Right atrium auricular region (tissue), 2 donors: ENCODE measurements at places on chromosomes 2 and 18.

DNA sequence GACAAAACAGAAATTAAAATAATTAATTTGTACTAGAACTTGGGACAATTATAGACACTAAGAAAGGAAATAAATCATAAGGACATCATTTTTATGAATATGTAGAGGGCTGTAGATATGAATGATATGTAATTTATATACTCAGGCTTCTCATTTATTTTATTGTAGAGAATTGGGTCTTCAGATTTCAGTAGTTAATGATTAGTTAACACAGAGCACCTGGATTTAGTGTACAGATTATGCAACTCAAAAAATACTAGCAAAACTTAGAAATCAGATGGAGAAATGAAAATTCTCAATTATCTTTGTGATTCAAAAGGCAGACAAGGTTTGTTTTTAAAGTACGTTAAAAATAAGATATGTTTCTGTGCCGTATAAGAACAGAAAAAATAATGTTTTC is 1311.7 kb upstream of the SLC39A10 start:
- no peaks in the 10 kb centered on the region for H3K36me3 ChIP-seq
- H3K27ac ChIP-seq = no peak overlapping the region
- no peak for DNase-seq
- no peak overlapping the region for H3K4me3 ChIP-seq
- H3K4me1 ChIP-seq = no peaks in the 10 kb centered on the region
- H3K27me3 ChIP-seq = no peaks in the 10 kb centered on the region

DNA sequence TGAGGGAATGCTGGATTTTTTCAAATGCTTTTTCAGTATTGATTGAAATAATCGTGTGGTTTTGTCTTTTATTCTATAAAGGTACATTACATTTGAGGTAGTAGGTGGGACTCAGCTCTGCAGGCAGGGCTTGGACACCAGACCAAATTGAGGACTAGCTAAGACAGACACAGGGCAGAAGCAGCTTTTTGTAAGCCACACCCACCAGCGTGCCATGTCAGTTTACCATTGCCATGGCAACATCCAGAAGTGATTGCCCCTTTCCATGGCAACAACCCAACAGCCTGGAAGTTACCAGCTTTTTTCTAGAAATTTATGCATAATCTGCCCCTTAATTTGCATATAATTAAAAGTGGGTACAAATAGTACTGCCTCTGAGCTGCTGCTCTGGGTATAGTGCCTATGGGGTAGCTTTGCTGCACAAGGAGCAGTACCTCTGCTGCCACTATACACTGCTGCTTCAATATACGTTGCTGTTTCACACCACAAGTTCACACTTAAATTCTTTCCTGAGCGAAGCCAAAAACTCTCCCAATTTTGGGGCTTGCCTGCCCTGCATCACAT is 23.6 kb upstream of the VWA3B start:
- no peak overlapping the region for H3K27ac ChIP-seq
- H3K4me3 ChIP-seq = no peak overlapping the region

GRCh38 chr18:7568426-7568825 is 1.3 kb downstream of the PTPRM start:
- H3K36me3 ChIP-seq = no peaks in the 10 kb centered on the region
- peak overlapping the region; percentile 91 for H3K4me3 ChIP-seq
- DNase-seq = no peak

- H3K27ac ChIP-seq = peak overlapping the region; percentile 57
- no peaks in the 10 kb centered on the region for H3K27me3 ChIP-seq
- no peak overlapping the region for H3K4me3 ChIP-seq
These were observed 59.7 kb downstream of the WDSUB1 start for GRCh38 chr2:159226608-159227385.

GRCh38 chr2:116810071-116810470 is 1004.4 kb upstream of the DDX18 start:
- no peak for DNase-seq
- H3K27ac ChIP-seq = no peak overlapping the region
- H3K4me3 ChIP-seq = no peak overlapping the region

GRCh38 chr2:134097740-134098139 is 156.1 kb upstream of the MGAT5 start:
- no peaks in the 10 kb centered on the region for H3K4me1 ChIP-seq
- no peak for DNase-seq

GRCh38 chr2:142824756-142825155 is 52.7 kb upstream of the KYNU start:
- H3K4me3 ChIP-seq = no peak overlapping the region
- H3K4me1 ChIP-seq = no peaks in the 10 kb centered on the region
- no peak for DNase-seq
- no peaks in the 10 kb centered on the region for H3K36me3 ChIP-seq

DNA sequence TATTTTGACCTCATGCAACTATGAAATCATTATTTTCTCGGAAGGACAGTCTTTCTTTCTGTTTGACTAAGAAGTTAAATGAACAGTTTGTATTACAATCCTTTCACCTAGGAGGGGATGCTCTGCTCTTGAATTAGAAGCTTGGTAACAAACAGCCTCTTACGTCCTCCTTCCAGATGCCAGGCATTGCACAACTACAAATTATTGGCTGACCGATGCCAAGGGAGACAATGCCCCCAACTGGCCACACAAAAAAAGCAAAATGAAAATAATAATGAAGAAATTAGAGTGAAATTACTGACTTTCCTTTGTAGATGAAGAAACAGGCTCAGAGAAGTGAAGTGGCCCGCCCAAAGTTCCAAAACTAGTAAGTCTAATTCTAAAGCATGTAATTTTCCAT is 177.9 kb downstream of the CYRIA start:
- no peaks in the 10 kb centered on the region for H3K4me1 ChIP-seq
- no peaks in the 10 kb centered on the region for H3K27me3 ChIP-seq
- H3K27ac ChIP-seq = no peak overlapping the region
- H3K36me3 ChIP-seq = no peaks in the 10 kb centered on the region

GRCh38 chr2:148720501-148721001 is 76.0 kb downstream of the EPC2 start:
- no peaks in the 10 kb centered on the region for H3K36me3 ChIP-seq
- no peaks in the 10 kb centered on the region for H3K27me3 ChIP-seq
- no peak for DNase-seq
- no peak overlapping the region for H3K27ac ChIP-seq

DNA sequence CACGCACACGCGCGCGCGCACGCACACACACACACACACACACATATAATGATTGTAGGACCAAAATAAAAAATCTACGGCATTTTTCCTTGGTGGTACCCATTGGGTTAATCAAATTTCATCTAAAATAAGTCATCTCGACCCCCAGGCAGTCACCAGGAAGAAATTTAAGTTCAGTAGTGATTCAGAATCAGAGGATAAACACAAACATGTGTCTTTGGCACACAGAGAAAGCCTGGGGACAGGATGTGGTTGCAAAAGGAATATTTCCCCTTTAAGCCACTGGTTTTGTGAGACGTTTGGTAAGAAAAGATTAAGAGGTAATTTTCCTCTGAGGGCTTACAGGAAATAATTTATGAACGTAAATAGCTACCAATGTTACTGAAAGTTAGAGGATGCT is 171.6 kb upstream of the PIEZO2 start:
- no peaks in the 10 kb centered on the region for H3K27me3 ChIP-seq
- no peak overlapping the region for H3K4me3 ChIP-seq
- no peaks in the 10 kb centered on the region for H3K36me3 ChIP-seq
- H3K4me1 ChIP-seq = no peaks in the 10 kb centered on the region
- no peak for DNase-seq

DNA sequence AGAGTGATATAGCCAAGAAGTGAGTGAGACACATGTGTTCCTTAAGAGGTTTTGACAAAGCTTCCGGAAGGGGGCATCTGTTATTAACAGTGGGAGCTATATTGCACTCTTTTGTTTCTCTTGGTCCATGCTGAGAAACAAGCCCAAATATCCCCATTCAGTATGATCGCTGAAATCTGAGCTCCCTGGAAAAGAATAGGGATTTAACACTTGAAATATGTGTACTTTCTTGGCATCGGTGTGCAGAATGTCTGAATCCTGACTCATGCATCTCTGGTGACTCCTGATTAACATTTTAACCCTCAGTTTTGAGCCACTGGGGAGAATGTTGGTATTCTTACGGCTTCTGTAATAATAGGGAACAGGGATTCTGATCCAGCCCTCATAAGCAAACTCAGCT is 448.1 kb downstream of the TSN start:
- no peaks in the 10 kb centered on the region for H3K36me3 ChIP-seq
- no peak overlapping the region for H3K27ac ChIP-seq
- no peak for DNase-seq
- no peaks in the 10 kb centered on the region for H3K27me3 ChIP-seq
- H3K4me1 ChIP-seq = no peaks in the 10 kb centered on the region
- no peak overlapping the region for H3K4me3 ChIP-seq

- no peaks in the 10 kb centered on the region for H3K27me3 ChIP-seq
- no peak within 1 kb of the TSS for H3K27ac ChIP-seq
- DNase-seq = peak; percentile 43
- H3K4me1 ChIP-seq = no peaks in the 10 kb centered on the region
These were observed at the start of gene GALNT14 for GRCh38 chr2:31138037-31138962. Gene GALNT14, minus strand, starts transcription at chr2:31138440. Its CDS starts 354 bp downstream, at chr2:31138086.

DNA sequence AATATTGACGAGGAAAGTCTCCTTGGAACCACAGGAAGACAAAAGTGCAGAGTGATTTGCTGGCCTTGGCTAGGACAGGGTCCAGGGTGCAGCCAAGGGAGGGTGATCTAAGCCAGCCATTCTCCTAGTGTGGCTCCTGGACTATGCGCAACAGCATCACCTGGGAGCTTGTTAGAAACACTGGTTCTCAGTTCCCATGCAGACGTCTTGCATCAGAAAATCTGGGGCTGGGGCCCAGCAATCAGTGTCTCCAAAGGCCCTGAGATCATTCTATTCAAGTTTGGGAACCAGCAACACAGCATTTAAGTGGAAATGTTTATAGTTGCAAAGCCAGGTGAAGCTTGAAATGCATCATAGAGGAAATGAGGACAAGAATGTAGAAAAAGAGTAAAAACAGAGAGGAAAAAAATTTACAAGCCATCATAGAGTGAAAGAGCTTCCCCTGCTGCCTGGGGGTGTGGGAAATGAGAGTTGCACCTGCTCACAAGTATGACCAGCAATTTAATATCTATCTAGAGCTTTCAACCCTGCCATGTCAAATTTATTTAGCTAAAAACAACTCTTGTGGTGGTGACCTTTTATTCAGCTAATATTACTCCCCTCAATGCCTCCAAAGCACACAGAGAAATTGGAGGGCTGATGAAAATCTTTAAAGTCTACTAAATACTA is 54.4 kb upstream of the SEC11C start:
- H3K36me3 ChIP-seq = no peaks in the 10 kb centered on the region
- no peak overlapping the region for H3K27ac ChIP-seq
- no peak overlapping the region for H3K4me3 ChIP-seq
- no peaks in the 10 kb centered on the region for H3K27me3 ChIP-seq

DNA sequence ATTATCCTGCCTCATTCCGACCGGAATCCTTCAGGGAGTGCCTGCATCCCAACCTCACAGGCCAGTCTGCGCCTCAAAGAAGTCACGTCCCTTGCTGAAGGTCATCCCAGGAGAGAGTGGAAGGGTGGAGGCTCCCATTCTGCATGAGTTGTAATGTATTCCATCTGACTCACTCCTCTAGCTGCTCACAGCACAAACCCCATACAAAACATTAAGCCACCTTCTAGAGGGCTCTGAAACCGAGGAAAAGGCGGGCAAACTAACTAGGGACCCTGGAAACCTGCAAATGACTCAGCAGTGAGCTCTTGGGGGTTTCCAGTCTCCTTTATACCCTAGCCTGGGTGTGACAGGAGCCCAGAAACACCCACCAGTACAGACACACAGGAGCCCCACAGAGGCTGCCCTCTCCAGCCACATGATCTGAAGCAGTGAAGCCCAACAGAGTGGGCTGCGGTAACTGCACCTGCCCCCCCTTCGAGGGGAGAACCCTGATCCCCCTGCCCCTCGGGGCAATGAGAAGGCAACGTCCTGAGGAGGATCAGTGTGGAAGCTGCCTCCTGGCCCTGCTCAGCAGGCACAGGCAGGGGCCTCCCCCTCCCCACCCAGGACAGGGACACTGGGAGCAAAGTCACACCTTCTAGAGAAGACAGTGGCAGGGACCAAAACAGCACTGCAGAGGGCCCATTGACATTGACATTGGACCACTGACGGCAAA is 69.3 kb upstream of the SNTG2 start:
- H3K27me3 ChIP-seq = no peaks in the 10 kb centered on the region
- peak; percentile 11 for DNase-seq
- H3K36me3 ChIP-seq = no peaks in the 10 kb centered on the region
- no peaks in the 10 kb centered on the region for H3K4me1 ChIP-seq
- H3K4me3 ChIP-seq = no peak overlapping the region

DNA sequence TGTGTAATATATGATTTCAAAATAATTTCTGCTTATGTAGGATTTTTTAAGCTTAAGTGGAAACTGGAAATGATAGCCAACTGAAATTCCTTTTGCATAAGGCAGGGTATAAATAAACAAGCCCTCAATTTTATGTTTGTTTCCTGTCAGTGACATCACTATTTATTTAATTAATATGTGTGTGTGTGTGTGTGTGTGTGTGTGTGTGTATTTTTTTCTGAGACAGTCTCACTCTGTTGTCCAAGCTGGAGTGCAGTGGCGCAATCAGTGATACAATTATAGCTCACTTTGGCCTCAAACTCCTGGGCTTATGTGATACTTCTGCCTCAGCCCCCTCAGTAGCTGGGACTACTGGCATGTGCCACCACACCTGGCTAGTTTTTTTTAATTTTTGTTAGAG is 29.3 kb upstream of the CYP20A1 start:
- H3K27ac ChIP-seq = no peak overlapping the region
- peaks cover 27% of the 10 kb centered on the region for H3K36me3 ChIP-seq

DNA sequence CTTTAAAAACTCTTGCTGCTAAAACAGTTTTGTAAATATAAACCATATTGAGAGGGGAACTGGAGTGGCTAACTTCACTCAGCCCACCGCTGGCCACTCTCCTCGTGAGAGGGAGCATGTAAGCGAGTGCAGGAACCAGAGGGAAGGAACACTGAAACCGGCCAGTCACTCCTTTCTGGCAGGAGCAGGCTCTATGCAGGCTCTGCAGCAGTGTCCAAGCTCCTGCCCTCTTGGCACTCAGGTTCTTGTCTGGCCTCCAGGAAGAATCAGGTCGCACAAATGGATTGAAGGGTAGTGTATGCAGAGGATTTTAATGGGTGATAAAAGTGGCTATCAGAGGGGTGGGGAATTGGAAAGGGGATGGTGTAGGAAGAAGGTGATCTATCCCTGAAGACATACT is 157.7 kb downstream of the TMX3 start:
- H3K4me1 ChIP-seq = no peaks in the 10 kb centered on the region
- DNase-seq = no peak
- no peaks in the 10 kb centered on the region for H3K36me3 ChIP-seq
- no peak overlapping the region for H3K27ac ChIP-seq

DNA sequence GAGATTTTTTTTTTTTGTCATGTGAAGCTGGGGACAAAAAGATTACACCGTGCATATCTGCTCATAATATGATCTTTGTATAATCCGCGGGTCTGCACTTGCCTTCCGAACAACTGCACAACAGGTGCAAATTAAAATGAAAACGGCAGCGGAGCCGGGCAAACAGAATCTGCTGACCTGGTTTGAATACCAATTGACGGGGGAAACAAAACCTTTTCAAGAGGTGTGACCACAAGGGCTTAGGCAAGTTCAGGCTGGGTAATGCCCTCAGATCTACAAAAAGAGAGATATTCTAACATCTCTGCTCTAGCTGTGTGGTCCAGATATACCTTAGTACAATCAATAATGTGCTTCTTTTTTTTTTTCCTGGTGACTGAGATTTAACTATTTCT is 88.5 kb downstream of the ZEB2 start:
- H3K4me1 ChIP-seq = no peaks in the 10 kb centered on the region
- H3K27me3 ChIP-seq = no peaks in the 10 kb centered on the region
- peaks cover 16% of the 10 kb centered on the region for H3K36me3 ChIP-seq
- peak overlapping the region; percentile 77 for H3K27ac ChIP-seq
- DNase-seq = no peak
- peak overlapping the region; percentile 16 for H3K4me3 ChIP-seq

- H3K27me3 ChIP-seq = no peaks in the 10 kb centered on the region
- H3K4me3 ChIP-seq = no peak overlapping the region
- H3K4me1 ChIP-seq = no peaks in the 10 kb centered on the region
- no peak for DNase-seq
- no peak overlapping the region for H3K27ac ChIP-seq
These were observed 24.6 kb downstream of the DNAJC10 start for GRCh38 chr2:182740701-182741100.
